NAMALWA (cell line): ENCODE measurements at places on chromosomes 12 and 14.

- DNase-seq, result no peak
Measured at GRCh38 chr12:42977451-42978230, 388.1 kb upstream of the PRICKLE1 start.

DNA sequence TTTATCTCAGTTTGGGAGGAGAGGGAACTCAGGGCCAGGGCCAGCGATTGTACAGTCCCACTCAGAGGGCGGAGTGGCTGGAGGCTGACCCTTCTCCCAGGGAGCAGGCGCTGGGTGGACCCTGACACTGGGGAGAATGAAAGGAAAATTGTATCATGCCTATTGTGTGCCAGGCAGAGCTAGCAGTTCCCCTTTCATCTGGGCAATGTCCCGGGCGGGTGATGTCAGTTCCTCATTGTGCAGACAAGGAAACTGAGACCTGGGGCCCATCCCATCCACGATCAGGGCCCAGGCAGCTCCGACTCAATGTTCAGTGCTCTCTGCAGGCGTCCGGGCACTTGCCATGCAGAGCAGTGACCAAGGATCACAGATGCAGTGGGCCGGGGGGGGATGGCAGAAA lies 101.9 kb upstream of the RTL1 start:
- DNase-seq, result no peak

GRCh38 chr12:11973396-11973795 lies 97.3 kb upstream of the BCL2L14 start:
- no peak for DNase-seq

- no peak for DNase-seq
Measured at GRCh38 chr12:3924761-3925160, 51.6 kb upstream of the PARP11 start.

DNA sequence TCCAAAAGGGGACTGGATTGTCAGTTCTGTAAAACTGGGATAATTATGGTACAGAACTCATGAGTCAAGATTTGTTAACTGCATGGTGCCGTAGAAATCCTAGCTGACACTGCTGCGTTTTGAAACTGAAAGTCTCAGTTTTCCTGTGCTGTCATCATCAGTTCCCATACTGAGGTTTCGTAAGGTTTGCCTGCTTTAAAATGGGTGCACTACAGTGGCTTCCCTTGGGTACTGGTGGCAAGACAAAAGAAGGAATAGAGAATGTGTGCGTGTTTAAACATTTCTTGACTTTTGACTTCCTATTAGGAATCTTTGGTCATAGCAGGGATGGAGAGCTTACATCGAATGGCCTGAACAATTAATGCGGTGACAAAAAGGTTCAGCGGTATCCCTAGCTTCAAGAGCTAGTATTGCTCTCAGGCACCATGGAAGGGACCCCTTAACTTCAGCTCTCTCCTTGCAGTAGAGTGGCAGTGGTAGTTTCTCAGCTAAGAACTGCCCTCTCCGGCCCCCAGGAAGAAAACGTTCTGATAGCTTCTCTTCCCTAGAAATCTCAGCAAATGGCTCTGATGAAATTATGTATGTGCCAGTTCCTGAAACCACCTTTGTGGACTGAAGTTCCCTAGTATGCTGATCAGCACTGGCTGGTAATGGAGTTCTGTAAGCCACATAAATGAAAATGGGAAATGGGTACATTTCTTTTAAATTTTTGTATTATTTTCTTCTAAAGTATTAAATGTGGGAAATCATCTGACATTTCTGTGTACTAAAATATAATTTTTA lies 28.9 kb downstream of the ANO6 start:
- DNase-seq, result no peak

DNA sequence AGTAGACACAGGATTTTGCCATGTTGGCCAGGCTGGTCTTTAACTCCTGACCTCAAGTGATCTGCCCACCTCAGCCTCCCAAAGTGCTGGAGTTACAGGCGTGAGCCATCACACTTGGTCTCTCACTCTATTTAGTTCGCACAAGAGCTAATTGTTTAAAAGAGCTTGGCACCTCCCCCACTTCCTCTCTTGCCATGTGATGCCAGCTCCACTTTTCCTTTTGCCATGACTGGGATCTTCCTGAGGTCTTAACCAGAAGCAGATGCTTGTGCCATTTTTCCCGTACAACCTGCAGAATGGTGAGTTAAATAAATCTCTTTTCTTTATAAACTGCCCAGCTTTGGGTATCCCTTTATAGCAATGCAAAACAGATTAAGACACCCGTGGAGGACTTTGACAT lies 200.1 kb upstream of the FRMD6 start:
- DNase-seq, result no peak

DNA sequence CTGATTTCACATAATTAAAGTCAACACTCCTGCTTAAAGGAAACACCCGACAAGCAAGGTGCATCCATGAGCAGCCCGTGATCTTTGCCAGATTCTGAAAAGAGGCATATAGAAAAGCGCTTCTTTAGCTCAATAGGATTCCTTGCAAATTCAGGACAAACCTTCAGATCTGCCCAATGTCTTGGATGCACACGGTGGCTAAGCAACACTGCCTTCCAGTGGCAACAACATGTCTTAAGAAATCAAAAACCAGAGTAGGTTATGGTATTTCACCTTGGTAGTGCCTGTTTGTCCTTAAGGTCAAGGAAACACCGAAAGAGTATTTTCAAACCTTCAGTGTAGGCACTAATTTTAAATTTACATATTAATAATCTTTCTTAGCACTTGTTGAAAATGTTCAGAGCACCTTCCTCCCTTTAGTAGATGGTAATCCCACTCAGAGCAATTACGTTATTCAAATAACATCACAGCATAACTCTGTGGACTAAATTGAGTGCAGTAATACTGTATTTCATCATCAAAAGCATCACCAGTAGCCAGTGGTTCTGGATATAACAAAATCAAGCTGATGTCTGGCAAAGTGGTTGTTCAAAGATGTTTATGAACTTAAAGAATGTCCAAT lies 58.0 kb upstream of the CDKN3 start:
- peak; percentile 5 for DNase-seq

GRCh38 chr12:77131977-77132490 lies 66.7 kb upstream of the E2F7 start:
- no peak for DNase-seq

- DNase-seq, result no peak
Measured at GRCh38 chr12:27112871-27113270, 30.5 kb upstream of the C12orf71 start.

DNA sequence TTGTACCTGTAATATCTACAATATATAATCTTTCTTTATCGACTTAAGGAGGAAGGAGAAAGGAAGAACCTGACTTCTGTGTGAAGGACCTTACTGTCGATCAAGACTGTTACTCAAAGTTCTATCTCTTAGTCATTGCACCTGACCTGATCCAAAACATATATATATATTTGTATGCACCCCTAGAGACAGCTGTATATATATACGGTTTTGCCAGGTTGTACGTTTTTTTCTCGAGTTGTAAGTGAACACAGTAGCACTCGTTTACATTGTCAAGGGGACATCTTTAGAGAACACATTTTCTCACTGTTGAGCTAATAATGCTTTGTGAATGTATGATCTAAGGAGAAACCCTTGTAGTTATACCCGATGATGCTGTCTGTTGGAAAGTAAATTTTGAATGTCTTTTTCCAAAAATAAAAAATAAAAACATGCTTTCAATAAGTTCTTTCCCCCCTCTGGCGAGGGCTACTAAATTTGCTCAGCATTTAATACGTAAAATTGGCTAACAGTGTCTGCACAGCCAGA lies 536 bp upstream of the SLC35E3 start:
- DNase-seq, result peak; percentile 78

GRCh38 chr14:95606266-95606665 lies 71.4 kb downstream of the GLRX5 start:
- DNase-seq, result no peak

GRCh38 chr12:41946106-41946505 lies 198.6 kb downstream of the GXYLT1 start:
- no peak for DNase-seq

DNA sequence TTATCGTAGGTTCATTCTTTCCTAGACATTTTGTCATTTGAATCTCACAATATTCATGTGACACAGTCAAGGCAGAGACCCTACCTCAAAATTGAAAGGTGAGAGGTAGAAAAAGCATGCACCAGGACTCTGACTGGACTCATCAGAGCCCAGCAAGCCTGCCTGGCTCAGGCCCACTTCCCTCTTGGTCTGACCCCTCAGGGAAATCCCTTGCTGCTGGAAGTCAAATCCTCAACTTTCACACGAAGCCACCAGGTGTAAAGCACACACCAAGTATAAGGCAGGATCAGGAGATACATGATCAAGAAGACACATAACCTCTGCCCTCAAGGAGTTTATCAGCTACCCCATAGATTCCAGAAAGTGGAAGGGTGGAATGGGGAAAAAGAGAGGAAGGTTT lies 18.8 kb downstream of the NIN start:
- DNase-seq, result no peak

GRCh38 chr12:42550800-42551199 lies 38.7 kb downstream of the PRICKLE1 start:
- DNase-seq, result no peak

DNA sequence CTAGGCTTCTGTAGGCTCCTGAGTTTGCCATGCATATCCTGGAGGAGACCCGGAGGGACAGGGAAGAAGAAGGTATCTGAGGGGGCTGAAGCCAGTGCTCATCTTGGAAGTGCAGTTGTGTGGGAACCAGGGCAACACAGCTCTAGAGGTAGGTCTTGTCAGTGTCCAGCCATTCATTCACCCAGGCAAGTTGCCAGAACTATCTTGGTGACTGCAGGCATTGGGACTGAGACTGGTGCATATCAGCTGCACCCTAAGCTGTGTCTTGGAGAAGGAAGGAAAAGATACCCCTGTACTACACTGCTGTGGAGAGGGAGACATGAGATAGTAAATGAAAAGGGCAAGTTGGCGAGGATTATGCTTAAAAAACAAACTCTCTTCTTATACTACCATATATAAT lies 4.9 kb upstream of the WIF1 start:
- no peak for DNase-seq

- DNase-seq, result no peak
Measured at GRCh38 chr12:118299791-118300460, 72.8 kb downstream of the TAOK3 start.

DNA sequence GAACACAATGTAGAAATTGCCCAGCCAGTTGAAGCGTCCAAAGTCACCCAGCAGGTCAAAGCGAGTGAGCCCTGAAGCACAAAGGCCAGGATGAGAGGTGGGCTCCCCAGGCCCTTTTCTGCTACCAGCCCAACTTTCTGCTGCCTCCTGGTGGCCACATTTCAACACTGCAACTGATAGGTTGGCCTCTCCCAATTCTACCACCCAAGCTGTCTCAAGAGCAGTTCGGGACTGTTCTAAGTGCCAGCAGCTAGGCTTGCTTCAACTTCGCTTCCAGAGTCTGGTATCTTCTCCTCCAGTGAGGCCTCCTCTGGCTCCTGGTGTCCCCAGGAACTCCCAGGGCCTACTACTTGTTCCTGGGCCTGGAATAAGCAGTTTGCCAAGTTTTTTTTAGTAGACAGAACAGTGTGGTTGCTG lies 3.4 kb upstream of the DHH start:
- peak; percentile 80 for DNase-seq

- peak; percentile 65 for DNase-seq
Measured at GRCh38 chr14:55579724-55580469, at the start of gene KTN1. Gene KTN1 (plus strand): TSS chr14:55580207. CDS start chr14:55612049, 31,842 bp downstream.

DNA sequence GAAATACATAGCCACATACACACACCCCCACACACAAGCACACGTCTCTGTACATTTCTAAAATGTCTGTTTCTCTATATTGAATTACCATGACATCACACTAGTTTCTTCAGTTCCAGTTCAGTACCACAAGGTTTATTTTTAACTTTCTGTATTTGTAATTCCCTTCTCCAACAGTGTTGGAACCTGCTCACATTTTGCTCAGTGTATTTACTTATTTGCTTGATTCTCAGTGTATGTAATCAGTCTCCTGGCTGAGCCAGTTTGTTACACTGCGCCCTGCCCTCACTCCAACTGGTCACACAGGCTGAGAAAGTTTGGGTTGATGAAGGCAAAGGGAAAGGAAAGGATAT lies 67.1 kb downstream of the MON2 start:
- DNase-seq, result no peak

- DNase-seq, result no peak
Measured at GRCh38 chr12:93451423-93452158, 9.8 kb upstream of the UBE2N start.

GRCh38 chr12:22122359-22122758 lies 76.3 kb downstream of the CMAS start:
- no peak for DNase-seq

DNA sequence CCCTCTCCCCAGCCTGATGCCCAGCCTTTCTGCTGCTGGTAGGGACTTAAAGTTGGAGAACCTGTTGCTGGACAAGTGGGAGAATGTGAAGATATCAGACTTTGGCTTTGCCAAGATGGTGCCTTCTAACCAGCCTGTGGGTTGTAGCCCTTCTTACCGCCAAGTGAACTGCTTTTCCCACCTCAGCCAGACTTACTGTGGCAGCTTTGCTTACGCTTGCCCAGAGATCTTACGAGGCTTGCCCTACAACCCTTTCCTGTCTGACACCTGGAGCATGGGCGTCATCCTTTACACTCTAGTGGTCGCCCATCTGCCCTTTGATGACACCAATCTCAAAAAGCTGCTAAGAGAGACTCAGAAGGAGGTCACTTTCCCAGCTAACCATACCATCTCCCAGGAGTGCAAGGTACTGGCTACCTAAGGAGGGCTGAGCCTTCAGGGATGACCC lies 1.6 kb downstream of the TSSK4 start:
- DNase-seq, result peak; percentile 38

DNA sequence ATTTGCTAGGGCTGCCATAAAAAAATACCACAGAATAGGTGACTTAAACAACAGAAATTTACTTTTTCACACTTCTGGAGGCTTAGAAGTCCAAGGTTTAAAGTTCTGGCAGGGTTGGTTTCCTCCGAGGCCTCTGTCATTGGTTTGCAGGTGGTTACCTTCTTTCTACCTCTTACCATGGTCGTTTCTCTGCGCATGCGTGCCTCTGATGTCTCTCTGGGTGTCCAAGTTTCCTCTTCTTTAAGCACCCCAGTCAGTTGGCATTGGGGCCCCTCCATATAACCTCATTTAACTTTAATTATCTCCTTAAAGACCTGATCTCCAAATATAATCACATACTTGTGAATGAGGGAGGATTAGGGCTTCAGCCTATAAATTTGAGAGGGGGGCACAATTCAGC lies 103.2 kb downstream of the SLC15A5 start:
- no peak for DNase-seq

DNA sequence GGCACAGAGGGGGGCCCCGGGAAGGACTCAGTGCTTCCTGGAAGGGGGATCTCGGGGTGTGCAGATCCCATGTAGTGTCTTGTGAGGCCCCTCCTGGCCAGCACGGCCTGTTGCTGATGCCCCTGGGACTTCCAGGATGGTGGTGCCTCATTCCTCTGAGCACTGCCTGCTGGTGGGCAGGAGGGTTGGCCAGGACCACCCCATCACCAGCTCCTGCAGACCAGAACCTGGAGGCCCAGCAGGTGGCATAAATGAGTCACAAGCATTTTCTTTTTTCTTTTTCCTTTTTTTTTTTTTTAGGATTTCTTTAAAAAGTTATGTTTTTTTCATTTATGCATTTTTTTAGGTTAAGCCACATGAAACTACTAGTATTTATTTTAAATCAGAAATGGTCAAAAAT lies 8.0 kb downstream of the MMP17 start:
- DNase-seq, result peak; percentile 27

DNA sequence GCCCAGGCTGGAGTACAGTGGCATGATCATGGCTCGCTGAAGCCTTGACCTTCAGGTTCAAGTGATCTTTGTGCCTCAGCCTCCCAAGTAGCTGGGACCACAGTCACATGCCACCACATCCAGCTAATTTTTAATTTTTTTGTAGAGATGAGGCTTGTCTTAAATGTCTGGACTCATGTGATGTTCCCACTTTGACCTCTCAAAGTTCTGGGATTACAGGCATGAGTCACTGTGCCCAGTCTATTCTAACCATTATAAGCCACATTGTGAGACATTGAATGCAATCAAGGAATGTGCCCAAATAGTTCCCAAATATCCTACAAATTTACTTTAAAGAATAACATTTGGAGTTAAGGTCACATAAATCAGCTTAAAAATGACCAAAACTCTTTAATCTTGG lies 130.7 kb upstream of the ARID2 start:
- DNase-seq, result no peak
